ENCODE measurements at places on chromosomes 2 and 18.

- no peak for DNase-seq
Measured at GRCh38 chr2:214549946-214550345, 139.1 kb downstream of the VWC2L start.

DNA sequence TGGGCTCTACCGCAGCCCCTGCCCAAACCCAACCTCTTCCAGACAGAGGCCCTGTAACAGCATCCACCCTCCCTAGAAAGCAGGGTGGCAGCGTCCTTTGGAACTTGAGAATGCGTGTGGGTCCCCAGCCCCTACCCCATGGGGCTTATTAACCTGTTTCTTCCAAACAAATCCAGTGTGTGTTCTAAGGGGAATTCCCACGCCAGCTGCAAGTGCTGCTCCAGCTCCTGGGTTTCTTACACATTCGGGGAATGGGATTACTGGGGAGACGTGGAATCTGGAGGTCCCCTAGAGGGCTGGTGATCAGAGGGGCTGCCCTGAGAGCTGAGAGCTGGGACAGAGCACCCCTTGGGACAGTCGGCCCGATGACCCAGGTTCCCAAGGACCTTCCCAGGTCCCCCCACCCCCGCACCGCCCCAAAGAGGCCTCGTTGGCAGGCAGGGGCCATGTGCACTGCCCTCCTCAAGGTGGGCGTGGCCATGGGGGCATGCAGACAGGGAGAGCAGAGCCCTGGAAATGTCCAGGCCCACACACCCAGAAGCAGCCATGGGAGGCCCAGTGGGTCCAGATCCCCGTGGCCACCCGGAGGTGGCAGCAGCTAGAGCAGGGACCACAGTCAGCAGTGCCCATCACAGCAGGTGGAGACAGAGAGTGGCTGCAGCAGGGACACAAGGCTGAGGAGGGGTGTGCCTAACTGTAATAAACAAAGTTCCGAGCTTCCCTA, 18.8 kb upstream of the TEX44 start:
- DNase-seq: no peak

DNA sequence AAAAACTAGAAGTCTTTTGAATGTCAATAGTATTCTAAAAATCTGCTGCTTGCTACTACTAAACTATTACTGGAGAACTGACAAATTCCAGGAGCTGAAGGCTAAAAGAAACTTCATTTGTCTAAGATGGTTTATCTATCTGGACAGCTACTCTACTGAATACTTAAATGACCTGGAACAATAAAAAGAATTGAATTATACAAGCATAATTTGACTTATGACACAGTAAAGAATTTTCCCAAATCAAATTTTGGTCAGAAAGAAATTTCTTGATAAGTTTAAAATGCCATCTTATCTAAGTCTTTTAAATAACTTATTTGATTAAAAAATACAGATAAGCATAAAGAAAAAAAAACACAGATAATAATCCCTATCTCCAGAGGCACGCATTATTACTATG, 80.2 kb upstream of the ITGA4 start:
- peak; percentile 70 for DNase-seq

DNA sequence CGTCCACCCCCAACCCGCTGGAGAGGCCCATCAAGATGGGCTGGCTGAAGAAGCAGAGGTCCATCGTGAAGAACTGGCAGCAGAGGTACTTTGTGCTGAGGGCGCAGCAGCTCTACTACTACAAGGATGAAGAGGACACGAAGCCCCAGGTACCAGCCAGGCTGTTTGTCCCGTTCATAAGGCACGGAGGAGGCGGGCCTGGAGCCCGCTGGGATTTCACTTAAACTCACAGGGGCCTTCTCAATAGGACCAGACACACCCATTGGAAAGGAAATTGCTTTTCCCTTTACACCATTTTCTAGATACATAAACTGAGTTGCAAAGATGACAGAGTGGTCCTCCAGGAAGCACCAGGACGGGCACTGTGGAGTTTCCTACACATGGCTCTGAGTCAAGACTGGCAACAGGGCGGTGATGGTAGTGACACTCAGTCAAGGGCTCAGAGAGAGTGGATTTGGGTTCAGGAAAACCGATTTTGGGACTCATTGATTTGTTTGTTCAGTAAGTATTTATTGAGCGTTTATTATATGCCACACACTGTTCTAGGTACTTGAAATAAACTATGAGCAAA, 40.7 kb downstream of the ARHGAP25 start:
- no peak for DNase-seq

DNA sequence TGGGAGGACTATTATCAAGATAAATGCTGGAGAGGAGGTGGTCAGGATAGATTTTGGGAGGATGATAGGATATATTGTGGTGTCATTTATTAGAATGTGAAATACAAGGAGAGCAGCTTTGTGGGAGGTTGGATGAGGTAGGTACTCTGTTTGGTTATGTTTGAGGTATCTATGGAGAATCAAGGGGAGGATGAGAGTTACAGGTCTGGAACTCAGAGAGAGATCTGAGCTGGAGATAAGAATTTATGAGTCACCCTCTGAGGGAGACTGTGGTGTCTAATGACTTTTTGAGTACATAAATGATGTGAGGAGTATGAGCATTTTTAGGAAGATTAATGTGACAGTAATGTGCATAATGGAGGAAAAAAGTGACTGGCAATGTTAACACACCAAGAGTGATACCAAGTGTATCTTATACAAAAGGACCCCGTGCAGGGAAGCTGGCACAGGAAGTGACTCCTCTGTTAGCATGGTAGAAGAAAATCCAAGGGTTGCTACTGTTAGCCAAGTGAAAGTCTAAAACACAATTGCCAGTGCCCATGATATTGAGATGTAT, 48.2 kb downstream of the CRIM1 start:
- DNase-seq: no peak

GRCh38 chr2:228522977-228523376, 341.5 kb upstream of the SPHKAP start:
- DNase-seq: no peak

GRCh38 chr2:24626131-24626530, 135.1 kb downstream of the NCOA1 start:
- peak; percentile 3 for DNase-seq

GRCh38 chr2:13560322-13560721, 843.6 kb downstream of the TRIB2 start:
- DNase-seq: no peak

GRCh38 chr2:89000235-89000634, 308.8 kb downstream of the RPIA start:
- no peak for DNase-seq

DNA sequence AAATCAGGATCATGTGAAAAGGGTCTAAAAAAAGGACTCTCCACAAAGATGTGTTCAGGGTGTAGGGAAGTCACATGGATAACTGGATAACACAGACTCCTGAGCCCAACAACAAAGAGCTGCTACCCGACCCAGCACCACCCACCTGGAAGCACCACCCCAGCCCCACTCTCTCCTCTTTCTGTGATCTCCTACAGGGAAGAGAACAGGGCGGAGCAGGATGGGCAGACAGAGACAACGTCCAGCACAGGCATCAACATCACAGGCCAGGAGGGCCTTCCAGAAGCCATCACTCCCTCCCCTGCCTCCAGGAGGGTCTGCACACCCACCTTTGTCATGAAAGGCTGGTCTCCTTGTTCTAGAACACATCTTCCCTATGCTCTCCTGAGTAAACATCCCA, 1.3 kb upstream of the CIB4 start:
- DNase-seq: no peak

- DNase-seq: peak; percentile 58
Measured at GRCh38 chr18:8084160-8084559, 517.0 kb downstream of the PTPRM start.

GRCh38 chr2:88903749-88904353, 212.4 kb downstream of the RPIA start:
- peak; percentile 11 for DNase-seq
